SK-N-DZ (cell line): ENCODE measurements at places on chromosomes 16 and 17.

GRCh38 chr17:58536542-58536941, 22.1 kb upstream of the MTMR4 start:
- no peak for DNase-seq

DNA sequence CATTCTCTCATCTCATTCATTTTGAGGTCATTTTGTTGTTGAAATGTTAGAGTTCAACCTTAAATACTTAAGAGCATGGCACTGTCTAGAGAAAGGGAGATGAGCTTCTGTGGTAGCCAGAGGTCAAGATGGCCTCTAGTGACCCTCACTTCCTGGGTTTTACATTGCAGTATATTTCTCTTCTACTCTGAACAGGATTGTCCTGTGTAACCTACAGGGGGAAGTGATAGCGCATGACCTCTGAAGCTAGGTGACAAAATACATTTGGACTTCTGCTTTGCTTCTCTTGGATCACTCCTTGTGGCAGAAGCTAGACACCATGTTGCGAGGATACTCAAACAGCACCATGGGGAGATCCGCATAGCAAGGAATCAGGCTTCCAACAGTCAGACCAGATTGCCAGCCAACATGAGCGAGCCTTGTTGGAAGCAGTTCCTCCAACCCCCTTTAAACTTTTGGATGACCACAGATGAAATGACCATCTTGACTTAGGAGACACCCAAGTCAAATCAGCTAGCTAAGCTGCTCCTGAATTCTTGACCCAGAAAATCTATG, 748.4 kb downstream of the MAF start:
- DNase-seq: no peak

DNA sequence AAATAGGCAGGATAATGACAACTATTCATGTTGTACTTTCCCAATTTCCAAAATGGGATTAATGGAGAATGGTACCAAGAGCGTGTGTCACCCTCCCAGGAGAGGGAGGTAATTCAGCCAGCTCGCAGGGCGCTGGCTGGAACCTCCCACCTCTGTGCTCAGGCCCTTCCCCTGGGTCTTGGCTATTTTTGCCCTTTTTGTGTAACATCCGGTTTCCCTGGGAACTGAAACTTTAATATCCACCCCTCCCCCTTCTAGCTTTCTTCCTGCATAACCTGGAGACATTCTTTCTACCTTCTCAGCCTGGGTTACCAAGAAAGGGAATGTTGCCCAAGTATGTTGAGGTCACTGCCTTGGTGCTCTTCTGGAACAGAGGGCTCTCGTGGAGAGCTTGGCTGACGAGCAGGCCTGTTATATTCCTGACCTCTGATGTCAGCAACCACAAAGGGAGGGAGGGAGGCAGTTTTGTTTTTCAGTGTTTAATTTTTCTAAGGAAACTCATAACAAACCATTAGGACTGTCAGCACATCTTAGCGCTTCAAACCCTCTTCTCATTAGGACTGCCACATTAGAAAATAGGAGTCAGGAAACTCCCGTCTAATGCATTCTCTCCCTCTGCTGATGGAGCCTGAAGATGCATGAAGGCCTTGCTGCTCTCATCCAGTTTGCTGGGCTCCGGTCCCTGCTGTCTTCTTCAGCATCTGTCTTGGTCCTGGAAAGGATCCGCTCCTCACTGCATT, 25.6 kb downstream of the ITGB3 start:
- DNase-seq: no peak

DNA sequence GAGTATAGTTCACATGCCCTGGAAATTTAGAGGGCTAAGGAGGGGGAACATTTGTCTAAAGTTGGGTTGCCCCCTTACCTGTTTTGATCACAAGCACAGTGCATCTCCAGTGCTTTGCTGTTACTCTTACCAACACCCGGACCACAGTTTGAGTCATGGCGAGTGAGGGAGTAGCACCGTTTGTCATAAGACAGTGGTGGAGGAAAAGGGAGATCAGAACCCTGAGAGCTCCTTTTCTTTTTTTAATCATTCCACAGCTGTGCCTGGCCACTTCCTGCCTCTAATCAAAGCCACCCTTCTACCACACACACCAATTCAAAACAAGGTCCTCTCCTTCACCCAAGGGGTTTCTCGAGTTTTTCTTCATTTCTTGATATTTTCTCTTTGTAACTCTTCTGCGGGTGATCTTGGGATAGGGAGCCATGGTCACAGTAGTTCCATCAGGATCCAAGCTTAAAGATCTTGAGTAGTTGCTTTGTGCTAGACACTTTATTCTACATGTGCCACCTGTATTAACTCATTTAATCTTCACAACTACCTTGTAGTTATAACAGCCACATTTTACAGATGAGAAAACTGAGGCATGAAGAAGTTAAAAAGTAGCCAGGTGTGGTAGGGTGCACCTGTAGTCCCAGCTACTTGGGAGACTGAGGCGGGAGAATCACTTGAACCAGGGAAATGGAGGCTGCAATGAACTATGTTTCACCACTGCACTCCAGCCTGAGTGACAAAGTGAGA, 5.0 kb upstream of the MYL4 start:
- DNase-seq: no peak

DNA sequence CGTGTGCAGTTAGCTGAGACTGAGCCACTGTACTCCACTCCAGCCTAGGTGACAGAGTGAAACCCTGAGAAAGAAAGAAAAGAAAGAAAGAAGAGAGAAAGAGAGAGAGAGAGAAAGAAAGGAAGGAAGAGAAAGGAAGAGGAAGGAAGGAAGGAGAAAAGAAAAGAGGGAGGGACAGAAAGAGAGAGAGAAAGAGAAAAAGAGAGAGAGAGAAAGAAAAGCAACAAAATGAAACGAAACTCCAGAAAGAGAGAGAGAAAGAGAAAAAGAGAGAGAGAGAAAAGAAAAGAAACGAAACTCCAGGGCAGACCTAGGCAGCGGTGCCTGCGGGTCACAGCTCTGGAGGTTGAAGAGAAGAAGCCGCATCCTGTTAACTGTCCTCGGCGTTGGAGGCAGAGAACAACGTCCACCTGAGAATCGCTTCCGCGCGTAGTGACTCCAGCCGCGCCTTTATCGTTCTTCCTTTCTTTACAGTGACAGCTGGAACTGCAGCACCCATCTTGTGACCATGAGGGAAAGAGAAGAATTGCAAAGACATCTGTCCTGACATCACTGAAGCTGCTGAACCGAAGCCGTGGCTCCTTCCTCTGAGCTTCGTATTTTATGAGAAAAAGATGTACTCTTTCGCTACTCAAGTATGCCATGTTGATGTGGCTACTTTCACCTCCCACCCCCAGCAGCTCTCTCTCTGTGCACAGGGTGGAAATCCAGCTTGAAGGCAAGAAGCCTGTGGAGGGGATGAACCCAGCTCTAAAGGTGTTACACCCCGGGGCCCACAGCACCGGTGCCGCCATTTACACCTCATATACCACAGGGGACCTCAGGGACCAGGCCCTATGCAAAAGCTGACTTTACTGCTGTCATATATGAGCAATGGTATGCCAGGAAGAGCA, 56.9 kb upstream of the DOC2B start:
- DNase-seq: no peak

DNA sequence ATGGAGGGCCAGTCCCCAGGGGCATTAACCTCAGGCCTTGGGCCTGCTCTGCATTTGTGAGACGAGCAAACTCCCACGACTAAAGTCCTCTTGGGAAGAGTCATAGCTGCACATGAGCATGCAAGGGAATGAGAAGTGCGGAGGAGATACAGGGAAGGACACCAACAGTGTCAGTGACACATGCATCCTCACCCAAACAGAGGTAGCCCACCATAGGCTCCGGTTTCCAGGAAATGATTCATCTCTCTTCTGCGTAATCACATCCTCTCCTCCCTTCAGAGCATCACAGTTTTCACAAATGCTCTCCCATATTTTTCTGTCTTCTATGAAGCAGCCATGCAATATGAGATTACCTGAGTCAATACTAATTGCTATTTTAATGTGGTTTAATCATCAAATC, 725.7 kb upstream of the GOT2 start:
- no peak for DNase-seq

DNA sequence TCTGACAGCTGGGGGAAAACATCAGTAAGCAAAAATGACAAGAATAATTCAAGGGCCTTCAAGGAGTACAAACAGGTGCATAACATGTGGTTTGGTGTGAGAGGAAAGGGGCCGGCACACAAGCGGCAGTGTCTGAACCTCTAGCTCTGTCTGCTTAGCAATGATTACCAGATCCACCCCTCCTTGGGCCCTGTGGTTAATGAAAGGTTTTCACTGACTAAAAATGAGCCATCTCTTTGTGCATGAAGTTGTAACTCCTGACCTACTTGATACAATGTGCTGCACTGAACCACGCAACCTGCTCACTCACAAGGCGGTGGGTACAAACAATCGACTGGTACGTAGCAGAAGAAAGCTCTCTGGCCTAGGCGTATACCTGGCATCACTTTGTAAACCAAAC, 15.1 kb downstream of the FAM117A start:
- DNase-seq: no peak

DNA sequence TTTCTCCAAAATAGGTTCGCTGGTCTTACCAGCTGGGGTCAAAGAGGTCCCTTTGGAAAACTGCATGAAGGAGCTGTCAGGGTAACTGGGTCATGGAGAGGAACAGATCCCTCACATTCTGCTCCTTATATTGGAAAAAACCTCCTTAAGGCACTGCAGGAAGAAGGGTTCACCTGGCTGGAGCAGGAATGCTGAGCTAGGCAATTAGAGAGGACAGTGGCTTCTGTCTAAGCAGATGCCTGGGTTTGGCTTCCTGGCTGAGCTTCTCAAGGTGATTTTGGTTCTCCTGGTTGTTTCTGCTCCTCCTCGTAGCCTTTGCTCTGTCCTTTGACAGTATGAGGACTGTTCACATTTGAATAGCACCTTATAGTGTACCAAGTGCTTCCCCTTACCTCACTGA, 19.6 kb downstream of the ITGB3 start:
- no peak for DNase-seq

DNA sequence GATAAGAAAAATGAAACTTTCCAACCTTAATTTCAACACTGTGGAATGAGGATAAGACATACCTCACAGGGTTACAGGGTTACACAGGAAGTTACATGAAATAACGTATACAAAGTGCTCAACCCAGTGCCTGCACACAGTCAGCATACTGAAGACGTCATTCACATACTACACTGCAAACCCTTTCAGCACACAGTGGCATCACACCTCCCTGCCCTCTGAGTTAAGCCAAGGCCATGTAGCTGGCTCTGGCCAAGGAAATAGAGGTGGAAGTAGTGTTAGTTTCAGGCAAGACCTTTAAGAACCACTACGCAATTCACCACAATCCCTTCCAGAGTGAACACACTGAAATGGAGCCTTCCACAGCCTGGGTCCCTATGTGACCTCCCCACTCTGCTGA, 46.6 kb upstream of the GSG1L start:
- DNase-seq: no peak

- no peak for DNase-seq
Observed at GRCh38 chr17:81543339-81543675, 8.8 kb downstream of the FAAP100 start.

DNA sequence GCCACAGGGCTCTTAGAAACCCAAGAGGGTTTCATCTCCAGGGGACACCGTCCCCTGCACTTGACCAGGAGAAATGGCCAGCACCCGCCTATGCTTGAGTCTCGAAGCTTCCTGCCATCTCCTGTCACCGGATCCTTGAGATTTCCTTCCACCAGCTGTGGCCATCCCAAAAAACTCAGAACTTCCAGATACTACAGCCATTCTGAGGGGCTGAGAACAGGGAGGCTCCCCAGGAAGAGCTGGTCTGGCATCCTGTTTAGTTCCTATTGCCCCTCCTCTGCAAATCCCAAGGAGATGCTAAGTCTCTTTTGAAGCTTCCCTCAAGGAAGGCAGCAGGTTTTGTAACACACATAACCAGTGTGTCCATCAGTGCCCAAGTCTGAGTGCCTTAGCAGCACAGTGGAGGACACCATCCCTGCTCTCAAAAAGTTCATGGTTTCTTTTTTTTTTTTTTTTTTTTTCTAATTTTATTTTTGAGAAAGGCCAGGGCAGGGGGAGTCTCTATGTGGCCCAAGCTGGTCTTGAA, 2.0 kb downstream of the UBALD2 start:
- DNase-seq: no peak

GRCh38 chr16:964356-965035, 6.3 kb downstream of the LMF1 start:
- no peak for DNase-seq

DNA sequence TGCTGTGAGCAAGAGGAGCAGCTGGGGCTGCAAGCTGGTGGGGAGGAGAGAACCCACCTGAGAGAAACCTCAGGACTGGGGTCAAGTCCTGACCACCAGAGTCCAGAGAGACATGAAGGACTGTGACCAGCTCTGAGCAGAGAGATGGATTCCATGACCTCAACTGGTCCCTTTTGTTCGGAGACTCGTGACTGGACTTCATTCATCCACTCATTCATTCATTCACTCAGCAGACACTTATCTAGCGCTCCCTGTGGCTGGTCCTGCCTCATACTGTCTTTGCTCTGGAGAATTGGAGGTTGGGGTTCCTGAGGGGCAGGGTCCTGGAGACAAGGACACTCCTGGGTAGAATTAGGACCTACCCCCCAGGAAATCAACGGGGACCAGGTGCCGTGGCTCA, 4.0 kb downstream of the ERBB2 start:
- no peak for DNase-seq

GRCh38 chr16:61879306-61879705, 156.9 kb downstream of the CDH8 start:
- no peak for DNase-seq

GRCh38 chr17:83079766-83080578, 563 bp downstream of the METRNL start:
- DNase-seq: no peak

DNA sequence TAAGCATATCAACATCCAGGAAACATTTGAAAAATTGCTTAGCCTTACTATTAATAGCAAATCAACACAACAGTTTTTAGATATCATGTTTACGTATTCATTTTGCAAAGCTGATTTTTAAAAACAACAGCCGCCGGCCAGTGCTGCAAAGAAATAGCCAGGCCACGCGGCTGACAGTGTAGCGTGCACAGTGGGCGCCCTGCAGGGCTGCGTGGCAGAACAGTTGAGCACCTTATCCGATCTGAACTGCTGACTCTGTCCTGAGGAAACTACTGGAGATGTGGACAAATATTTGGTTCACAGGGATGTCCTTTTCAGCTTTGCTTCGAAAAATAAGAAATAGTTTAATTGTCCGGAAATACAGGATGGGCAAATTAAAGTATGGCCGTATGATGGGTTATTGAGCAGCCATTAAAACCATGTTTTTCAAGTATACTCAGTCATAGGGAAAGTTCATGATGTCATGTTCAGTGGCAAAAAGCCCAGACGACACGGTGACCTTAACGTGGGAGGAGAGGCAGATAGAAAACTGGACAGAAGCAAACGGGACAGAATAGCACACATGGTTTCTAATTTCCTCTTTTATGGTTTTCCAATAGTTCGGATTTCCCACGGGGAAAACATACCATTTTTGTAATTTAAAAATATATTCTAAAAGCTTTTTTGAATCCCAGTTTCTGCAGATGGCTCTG, 52.4 kb upstream of the ENDOV start:
- no peak for DNase-seq
